Activated CD8-positive, alpha-beta memory T cell treated with anti-CD3 and anti-CD28 coated beads for 48 hours (primary cell): ENCODE measurements at places on chromosomes 5 and 9.

DNA sequence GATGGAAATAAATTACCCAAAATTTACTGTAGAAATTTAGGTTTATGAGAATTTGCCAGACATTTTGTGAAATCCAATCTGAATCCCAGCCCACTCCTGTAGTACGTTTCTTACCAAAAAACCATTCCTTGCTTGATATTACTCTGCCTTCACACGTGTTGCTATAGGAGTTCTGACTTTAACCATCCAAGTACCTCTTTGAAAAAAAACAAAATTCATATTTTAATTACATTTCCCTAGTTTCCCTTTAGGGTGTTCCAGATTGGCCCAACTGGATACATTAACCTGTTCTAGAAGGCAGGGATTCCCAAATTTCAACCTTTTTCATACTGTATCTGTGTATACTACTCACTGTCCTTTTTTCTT, 1.4 kb upstream of the PJA2 start:
- no peak for DNase-seq

- DNase-seq = no peak
Observed at GRCh38 chr5:95424016-95424415, 32.9 kb downstream of the FAM81B start.

- no peak for DNase-seq
Observed at GRCh38 chr5:171483551-171484135, 64.2 kb downstream of the FGF18 start.

- no peak for DNase-seq
Observed at GRCh38 chr9:123669346-123669745, 260.6 kb downstream of the DENND1A start.
